ENCODE measurements at places on chromosomes 11 and 22. TPM values are rescaled to one million over a fixed set of nuclear protein-coding genes. Genes with fewer than 3 reads are reported as not detected.

DNA sequence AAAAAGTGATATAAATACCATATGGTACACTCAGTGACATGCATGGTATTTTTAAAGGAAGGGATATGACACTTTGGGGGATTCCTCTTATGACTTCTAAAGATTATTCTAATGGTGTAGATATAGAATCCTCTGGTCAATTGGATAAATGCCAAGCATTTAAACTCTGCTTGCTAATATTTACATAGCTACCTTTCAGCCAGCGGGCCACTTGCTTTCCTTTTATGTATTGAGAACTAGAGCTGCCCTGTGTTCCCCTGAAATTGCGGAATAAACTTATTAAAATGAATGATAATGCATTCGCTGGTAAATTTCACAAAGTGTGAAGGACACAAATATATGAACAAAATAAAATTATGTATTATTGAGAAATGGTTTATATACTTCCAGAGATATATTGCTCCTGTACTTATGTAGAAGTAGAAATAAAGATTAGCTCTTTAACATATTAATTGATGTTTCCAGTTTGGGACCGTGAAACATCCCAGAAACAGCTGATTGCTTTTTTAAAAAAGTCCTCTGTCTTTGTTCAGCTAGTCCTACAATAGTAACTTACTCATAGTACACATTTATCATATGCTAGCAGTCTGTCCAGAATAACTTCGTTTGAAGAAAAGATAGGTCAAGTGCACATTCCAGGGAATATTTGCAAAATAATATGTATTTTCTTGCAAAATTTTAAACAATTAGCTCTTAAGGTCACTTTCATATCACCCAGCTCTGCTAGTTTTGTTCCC lies 40.1 kb upstream of the CARD18 start:
- no peak for DNase-seq
- no peak overlapping the region for H3K4me3 ChIP-seq
- H3K27ac ChIP-seq = no peak overlapping the region
- H3K36me3 ChIP-seq = no peaks in the 10 kb centered on the region
- 0 out of 2 replicates have a peak, but pooled peaks cover 3% of the 10 kb centered on the region for H3K27me3 ChIP-seq
- H3K4me1 ChIP-seq = no peaks in the 10 kb centered on the region

DNA sequence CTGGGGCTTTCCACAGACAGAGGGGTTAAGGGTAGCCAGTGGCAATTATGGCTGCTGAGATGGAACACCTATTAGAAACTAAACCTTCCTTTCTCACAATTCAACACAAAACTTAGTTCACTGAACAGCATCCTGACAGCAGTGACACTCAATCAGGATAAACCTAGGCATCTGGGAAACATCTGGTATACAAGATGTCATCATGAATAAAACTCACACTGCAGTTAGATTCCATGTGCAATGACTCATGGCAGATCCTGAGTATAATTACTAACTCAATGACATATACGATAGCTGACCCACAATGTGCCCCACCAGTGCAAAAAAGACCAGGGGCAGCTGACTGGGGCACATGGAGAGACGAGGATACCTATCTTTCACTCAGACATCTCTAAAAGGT lies 17.7 kb downstream of the RBFOX2 start:
- H3K27ac ChIP-seq = no peak overlapping the region
- no peak overlapping the region for H3K4me3 ChIP-seq
- H3K36me3 ChIP-seq = no peaks in the 10 kb centered on the region
- no peaks in the 10 kb centered on the region for H3K27me3 ChIP-seq

DNA sequence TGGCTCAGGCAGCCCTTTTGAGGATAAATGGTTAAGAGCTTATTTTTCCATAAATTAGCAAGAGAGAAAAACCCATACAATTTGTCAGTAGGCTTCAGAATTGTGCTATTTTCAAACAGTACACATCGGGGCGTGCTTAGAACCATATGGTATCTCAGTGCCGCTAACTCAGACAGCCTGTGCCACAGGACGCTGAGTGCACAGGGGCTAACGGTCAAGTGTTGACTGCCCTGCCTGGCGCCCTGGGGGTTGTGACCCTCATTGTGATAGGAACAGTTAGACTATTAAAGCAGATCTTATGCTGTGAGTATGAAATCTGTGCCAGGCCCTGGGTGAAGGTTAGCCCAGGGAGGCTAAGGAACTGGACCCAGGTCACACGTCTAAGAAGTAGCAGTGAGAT lies 1519.7 kb downstream of the BRD1 start:
- no peak for DNase-seq
- H3K4me1 ChIP-seq = no peaks in the 10 kb centered on the region
- no peaks in the 10 kb centered on the region for H3K36me3 ChIP-seq
- no peak overlapping the region for H3K4me3 ChIP-seq

GRCh38 chr11:64000740-64001483 lies 14.7 kb downstream of the OTUB1 start:
- no peaks in the 10 kb centered on the region for H3K27me3 ChIP-seq
- no peak overlapping the region for H3K27ac ChIP-seq
- DNase-seq = no peak
- no peak overlapping the region for H3K4me3 ChIP-seq
- peaks cover 3% of the 10 kb centered on the region for H3K36me3 ChIP-seq
- no peaks in the 10 kb centered on the region for H3K4me1 ChIP-seq

LRRC74B gene
- not detected for total RNA-seq

DNA sequence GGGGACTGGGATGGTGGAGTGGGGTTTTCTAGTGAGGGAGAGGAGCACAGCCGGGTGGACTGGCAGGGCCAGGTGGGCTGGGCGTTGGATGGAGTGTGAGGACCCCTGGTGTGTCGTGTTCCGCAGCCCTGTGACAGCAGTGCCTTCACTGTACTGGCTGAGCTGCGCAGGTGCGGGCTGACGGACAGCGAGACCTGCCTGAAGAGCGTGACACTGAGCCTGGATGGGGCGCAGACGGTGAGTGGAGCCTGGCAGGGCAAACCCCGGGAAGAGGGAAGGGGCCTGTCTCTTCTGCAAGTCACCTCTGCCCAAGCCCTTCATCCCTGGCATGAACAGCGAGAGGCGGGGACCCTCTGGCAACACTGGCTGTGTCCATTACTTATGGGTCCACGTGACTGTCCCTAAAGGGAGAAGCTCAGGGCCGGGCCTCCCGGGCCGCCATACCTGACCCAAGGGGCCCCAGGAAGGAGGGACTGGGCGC lies 10.0 kb downstream of the MUC5AC start:
- no peaks in the 10 kb centered on the region for H3K36me3 ChIP-seq
- no peak for DNase-seq
- no peak overlapping the region for H3K4me3 ChIP-seq
- H3K4me1 ChIP-seq = no peaks in the 10 kb centered on the region
- H3K27ac ChIP-seq = no peak overlapping the region
- H3K27me3 ChIP-seq = no peaks in the 10 kb centered on the region

KCNA4 gene
- total RNA-seq = not detected

- no peak overlapping the region for H3K4me3 ChIP-seq
- H3K27me3 ChIP-seq = no peaks in the 10 kb centered on the region
- H3K36me3 ChIP-seq = no peaks in the 10 kb centered on the region
- no peak overlapping the region for H3K27ac ChIP-seq
- DNase-seq = no peak
- no peaks in the 10 kb centered on the region for H3K4me1 ChIP-seq
Measured at GRCh38 chr11:11324090-11324489, 29.0 kb downstream of the CSNK2A3 start.

GRCh38 chr11:10631761-10632160 lies 61.8 kb downstream of the IRAG1 start:
- no peak overlapping the region for H3K27ac ChIP-seq
- H3K27me3 ChIP-seq = no peaks in the 10 kb centered on the region
- H3K4me1 ChIP-seq = no peaks in the 10 kb centered on the region

DNA sequence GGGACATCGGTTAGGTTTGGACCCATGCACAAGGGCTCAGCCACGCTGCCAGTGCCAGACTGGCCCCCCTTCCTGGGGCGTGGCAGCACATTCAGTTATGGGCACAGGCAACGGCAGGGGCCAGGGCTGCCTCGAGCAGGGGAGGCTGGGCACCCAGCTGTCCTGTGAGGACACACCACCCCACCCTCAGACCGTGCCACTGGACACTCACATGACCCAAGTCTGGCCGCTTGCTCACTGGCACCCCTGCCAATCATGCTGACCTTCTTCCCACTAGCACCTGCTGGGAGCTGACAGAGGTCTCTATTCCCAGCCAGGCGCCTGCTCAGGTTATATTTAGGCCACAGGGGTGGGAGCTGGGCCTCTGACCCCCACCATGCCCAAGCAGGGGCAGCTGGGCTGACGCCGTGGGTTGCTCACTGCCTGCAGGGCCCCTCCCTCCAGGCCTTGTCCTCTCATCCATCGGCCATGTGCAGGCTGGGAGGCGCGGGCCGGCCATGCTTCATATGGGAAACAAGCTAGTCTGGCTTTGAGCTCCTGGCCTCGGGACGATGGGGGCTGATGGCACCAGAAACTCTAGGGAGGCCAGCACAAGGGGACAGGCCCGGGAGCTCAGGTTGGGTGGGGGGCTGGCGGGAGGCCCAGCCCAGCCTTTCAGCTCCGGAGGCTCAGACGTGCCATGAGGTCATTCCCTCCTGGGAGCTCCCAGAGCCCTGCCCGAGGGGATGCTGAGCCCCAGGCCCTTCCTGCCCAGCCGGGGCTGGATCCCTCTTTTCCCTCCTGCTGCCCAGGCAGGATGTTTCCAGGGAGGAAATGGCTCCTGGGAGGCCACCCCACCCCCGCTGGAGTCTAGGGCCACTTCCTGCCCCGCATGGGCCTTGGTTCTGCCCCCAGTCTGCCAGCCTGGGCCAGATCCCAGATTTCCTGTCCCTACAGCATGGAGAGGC lies 15.2 kb upstream of the TBX1 start:
- H3K27me3 ChIP-seq = no peaks in the 10 kb centered on the region
- no peak overlapping the region for H3K4me3 ChIP-seq
- no peaks in the 10 kb centered on the region for H3K4me1 ChIP-seq
- no peak for DNase-seq

GRCh38 chr11:48261600-48261999 lies 2.1 kb upstream of the OR4X1 start:
- H3K4me3 ChIP-seq = no peak overlapping the region
- H3K36me3 ChIP-seq = no peaks in the 10 kb centered on the region
- H3K27ac ChIP-seq = no peak overlapping the region
- no peaks in the 10 kb centered on the region for H3K27me3 ChIP-seq
- no peak for DNase-seq

PLAAT5 gene
- not detected for total RNA-seq

ARHGEF17 gene
- not detected for total RNA-seq

TSSK2 gene
- total RNA-seq = not detected

GRCh38 chr22:47445716-47446290 lies 683.4 kb downstream of the TBC1D22A start:
- no peaks in the 10 kb centered on the region for H3K36me3 ChIP-seq
- H3K4me3 ChIP-seq = no peak overlapping the region
- H3K27ac ChIP-seq = no peak overlapping the region
- no peaks in the 10 kb centered on the region for H3K27me3 ChIP-seq
- DNase-seq = no peak
- H3K4me1 ChIP-seq = no peaks in the 10 kb centered on the region

Data from Karpas-422 (cell line).